ENCODE measurements at places on chromosomes 5 and 9.

DNA sequence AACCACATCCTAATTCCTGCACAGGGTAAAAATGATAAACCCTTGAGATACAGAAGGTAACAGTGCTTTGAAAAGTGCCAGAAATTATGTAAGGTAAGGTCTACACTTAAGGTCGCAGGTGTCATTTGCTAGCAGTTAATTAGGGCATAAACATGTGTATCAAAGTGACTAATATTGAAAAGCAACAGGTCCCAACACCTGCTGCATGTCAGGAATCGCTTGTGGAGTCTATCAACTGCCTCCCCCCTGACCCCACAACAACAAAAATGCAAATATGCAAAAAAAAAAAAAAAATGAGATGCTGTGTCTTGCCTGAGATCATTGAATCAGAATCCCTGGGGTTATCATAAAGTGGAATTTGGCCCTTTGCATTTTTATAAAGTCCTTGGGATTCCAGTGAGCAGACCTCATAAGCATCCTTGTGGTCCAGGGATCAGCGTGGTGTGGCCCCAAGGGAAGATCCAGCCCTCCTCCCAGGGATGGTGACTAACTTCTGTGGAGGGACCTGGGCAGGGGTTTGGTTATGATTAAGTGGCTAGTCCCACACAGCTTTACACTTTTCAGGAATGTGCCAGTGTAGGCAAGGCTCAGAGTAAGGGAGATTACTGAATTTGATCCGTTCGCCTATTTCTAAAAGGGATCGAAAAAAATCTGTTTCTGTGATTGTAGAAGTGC is 92.5 kb upstream of the TNFSF8 start:
- DNase-seq = no peak

GRCh38 chr5:110031402-110032140 is 341.8 kb downstream of the MAN2A1 start:
- DNase-seq = no peak

DNA sequence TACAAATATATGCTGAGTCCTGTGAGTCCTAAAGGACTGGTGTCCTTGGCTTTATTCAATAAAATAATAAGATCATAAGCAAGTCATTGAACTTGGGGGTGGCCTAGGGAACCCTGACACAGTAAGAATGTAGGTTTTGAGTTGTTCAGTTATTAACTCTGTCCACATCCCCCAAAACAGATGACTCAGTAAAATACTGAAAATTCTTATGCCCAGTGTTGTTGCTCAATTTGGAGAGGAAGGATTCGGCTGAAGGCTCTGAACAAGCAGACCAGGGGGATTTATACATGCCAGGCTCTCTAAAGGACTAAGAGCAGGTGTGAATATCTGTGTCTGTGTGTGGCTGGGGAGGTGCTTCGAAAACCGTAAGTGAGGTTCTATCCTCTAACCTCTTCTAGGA is 173.7 kb downstream of the RMI1 start:
- DNase-seq = no peak

DNA sequence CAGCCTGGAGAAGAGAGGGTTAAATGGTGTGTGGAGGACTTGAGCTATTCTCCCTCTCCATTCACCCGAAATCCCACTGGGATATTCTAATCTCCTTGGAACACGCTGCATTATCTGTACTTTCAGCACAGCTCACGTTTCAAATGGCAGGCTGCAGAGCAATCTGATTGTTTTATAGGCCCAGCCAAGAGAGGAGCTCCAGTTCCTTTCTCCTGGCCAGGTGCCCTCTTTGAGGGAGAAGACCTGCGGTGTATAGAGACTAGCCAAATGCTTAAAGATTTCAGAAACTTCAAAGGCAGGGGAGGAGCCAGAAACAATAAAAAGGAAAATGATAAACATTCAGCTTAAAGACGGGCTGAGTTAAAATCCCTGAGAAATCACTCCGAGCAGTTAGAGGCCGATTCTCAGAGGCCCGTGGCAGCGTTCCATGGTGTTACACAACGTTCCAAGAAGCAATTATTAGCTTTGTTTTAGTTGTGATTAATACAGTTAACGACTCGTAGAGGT is 564.0 kb upstream of the KLF4 start:
- DNase-seq = no peak

- no peak for DNase-seq
Measured at GRCh38 chr5:91030521-91031401, 352.4 kb downstream of the ARRDC3 start.

- no peak for DNase-seq
Measured at GRCh38 chr5:53133020-53133419, 23.5 kb upstream of the MOCS2 start.

DNA sequence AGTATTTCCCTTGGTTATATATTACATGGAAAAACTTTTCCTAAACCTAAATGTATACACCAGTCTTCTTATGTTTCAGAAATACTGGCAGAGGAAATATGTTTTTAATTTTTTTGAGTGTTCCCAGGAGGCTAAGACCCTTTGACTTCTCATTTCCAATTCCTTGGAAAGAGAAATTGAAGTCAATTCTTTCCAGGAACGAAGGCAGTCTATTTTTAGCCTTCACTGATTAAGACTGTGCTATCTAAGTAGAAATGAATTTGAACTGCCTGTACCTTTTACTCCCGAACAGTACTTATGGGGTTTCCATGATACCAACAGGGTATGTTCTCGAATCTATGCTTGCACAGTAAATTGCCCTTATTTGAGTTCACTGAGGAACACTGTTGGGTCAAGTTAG is 340.3 kb upstream of the CD180 start:
- no peak for DNase-seq

- no peak for DNase-seq
Measured at GRCh38 chr9:115681585-115681984, 472.0 kb upstream of the PAPPA start.

GRCh38 chr5:143886096-143886495 is 74.1 kb downstream of the HMHB1 start:
- no peak for DNase-seq

DNA sequence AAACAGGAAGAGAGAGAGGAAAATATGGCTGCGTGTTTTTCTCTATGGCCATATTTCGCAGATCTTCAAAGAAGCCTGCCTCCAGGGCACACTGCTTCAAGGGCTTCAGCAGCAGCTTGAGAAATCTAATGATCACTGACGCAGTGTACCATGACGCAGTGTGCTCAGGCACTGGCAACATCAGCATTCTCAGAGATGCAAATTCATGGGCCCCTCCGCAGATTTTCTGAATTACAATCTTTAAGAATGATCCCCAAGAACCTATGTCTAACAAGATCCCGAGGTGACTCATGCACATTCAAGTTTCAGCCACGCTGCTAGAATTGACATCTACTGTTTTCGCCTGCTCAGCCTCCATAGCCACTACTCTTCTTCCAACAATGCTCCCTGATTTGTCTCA is 143.9 kb upstream of the ZNF366 start:
- DNase-seq = no peak

All from stimulated activated CD8-positive, alpha-beta memory T cell treated with anti-CD3 and anti-CD28 coated beads, Interleukin-4, amount 100 ng/mL, for 4 hours (primary cell).